ENCODE measurements at places on chromosomes 3 and 15.
A peak's percentile ranks its signal among the peaks of the same experiment; 100 is the strongest.

DNA sequence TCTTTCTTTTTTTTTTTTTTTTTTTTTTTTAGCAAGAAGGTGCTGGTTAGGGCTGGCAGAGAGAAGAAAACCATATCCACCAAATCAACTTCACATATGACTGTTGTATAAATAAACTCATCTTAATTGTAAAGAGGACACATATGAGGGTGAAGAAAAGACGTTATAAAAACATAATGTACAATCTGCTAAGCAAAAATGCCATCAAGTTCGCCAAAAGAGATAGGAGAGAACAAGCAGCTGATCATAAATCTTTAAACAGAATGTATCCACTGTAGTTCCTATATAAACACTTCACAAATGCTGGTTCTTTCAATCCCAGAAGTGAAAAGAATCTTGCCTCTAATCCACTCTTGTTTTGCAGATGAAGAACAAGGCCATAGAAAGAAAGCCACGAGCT is 9.2 kb downstream of the FGF12 start:
- no peak for DNase-seq

DNA sequence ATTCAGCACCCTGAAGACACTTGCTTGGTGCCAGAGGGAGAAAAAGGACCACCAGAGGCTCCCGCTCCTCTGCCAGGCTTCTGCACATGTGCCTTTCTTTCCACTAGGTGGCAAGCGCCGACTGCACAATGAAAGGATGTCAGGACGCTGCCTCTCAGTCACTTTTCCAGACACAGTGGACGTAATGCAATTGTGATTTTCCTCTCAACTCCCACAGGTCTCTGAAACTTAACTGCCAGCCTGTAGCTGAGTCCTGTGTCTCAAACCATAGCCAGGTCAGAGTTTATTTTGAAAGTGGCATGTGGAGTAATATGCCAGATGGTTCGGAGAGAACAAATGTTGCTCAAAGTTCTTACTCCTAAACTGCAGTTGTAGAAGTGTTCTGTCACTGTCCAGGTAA is 162.9 kb downstream of the ITPR1 start:
- DNase-seq, result no peak

DNA sequence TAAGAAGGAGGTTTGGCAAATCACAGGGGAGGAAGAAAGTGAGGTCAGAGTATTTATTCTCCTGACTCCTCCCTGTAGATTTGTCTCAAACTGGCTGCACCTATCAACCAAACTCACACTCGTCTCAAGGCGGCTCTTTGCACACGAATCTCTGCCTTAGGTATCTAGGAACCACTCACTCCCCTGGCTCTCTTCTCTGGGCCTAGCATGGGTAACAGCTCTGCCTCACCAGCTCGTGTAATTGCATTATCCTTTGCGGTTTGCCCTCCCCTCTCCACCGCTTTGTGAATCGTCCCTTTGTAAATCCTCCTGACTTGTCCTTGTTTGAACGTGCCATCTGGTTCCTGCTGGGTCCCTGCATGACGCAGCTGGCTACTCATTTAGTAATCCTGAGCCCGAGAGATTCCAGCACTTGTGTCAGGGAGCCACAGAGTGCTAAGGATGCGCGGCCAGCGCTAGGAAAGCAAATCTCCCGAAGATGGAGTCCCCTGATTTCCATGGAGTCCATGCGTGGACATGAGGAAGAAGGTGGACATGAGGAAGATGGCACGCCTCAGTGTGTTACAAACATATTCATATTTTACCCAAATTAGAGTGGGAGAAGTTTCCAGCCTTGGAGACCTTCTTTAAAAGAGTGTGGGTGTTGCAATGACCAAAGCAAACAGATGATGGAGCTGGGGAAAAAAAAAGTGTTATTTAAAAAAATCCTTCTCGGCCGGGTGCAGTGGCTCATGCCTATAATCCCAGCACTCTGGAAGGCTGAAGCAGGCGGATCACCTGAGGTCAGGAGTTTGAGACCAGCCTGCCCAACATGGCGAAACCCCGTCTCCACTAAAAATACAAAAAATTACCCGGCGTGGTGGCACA is 26.7 kb downstream of the NRROS start:
- no peak for DNase-seq

- no peak for DNase-seq
Measured at GRCh38 chr3:106822204-106822603, 555.0 kb upstream of the CCDC54 start.

- DNase-seq, result no peak
Measured at GRCh38 chr3:41819236-41819635, 142.7 kb downstream of the ULK4 start.

DNA sequence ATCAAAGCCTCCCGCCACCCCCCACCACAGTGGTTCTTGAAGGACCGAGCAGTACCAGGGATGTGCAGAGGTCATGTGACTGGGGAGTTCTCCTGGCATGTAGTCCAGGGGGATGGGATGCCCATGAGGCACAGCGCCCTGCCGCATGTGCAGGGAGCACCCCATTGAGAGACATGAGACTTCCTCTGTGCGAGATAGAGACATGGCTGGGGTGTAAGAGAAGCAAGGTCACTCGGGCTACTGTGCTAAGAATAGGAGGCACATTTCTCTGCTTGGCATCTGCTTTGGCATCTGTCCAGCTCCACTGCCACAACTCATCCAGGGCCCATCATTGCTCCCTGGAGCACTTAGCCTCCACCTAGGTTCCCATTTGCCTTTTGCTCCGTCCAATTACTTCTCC is 2.4 kb upstream of the CYP1A1 start:
- no peak for DNase-seq

DNA sequence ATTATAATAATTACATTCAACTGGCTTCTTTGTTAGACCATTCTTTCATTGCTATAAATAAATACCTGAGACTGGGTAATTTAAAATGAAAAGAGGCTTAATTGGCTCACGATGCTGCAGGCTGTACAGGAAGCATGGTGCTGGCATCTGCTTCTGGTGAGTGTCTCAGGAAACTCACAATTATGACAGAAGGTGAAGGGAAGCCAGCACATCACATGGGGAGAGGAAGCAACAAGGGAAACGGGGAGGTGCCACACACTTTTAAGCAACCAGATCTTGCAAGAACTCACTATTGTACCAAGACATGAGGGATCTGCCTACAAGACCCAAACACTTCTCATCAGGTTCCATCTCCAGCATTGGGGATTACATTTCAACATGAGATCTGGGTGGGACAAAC is 413.1 kb upstream of the ARRDC4 start:
- no peak for DNase-seq

DNA sequence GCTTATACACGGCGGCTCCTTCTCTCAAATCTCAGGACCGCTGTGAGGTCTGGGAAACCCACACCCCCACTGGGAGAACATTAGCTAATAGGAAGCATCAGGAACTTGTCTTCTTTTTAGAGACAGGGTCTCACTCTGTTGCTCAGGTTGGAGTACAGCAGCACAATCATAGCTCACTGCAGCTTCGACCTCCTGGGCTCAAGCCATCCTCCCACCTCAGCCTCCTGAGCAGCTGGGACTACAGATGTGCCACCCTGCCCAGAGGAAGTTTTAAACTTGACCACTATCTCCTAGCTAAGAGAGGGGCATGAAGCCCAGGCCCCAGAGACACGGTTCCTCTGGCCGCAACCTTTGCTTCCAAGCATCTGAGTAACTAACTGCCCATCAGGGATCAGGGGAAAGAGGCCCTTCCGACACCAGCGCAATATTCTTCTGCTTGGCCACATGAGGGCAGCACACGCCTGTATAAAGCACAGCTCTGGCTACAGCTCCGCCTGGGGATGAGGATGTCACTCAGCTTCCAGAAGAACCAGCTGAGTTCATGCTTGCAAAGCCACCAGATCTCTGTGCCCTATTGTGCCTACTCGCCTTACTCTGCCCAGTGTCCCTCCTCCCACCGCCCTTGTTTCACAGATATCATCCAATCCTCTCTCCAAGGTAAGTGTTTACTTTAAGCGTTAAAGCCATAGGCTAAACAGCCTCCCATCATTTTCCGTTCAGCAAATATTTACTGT is 57.6 kb upstream of the SLC6A11 start:
- DNase-seq, result no peak

DNA sequence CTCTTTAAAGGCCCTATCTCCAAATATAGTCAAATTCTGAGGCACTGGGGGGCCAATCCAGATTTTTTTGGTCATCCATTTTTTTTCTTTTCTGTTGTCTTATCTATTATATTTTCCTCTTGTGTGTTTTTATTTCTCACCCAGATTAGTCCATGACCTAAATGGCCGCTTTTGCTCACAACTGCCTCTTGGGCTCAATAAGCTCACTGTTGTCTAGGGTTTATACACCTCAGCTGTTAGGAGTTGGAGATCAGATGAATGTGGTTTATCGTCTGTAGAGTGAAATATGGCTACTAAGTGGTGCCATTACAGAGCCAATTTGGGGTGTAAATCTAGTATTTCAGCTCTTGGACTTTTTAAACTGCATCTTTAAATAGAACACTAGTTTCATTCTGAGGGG is 173.3 kb downstream of the GHSR start:
- DNase-seq, result no peak

- no peak for DNase-seq
Measured at GRCh38 chr15:99954361-99955180, 221.3 kb upstream of the LYSMD4 start.

DNA sequence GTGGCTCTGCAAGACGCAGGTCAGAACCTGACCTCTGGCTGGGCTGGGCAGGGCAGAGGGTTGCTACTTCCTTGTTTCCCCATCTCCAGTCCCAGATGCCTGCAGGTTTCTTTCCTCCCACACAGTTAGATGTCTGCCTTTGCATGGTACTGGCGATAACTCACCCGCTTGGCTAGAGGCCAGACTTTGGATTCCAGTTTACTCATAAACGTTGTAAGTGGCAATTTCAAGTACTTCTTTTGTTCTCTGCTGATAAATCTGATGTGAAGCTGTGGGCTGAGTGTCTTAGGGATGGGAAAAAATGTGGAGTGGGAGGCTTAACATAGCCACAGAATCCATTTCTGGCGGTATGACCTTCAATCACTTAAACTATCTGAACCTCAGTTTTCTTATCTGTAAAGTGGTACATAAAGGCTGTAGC is 194.2 kb downstream of the EBLN2 start:
- DNase-seq, result no peak

GRCh38 chr3:38392604-38393163 is 46.1 kb downstream of the XYLB start:
- no peak for DNase-seq

GRCh38 chr3:129892857-129893580 is 492 bp downstream of the TMCC1 start:
- peak; percentile 39 for DNase-seq

- no peak for DNase-seq
Measured at GRCh38 chr3:147958754-147959153, 549.6 kb downstream of the ZIC1 start.

- DNase-seq, result peak; percentile 4
Measured at GRCh38 chr15:51621936-51622603, 501 bp downstream of the DMXL2 start.

DNA sequence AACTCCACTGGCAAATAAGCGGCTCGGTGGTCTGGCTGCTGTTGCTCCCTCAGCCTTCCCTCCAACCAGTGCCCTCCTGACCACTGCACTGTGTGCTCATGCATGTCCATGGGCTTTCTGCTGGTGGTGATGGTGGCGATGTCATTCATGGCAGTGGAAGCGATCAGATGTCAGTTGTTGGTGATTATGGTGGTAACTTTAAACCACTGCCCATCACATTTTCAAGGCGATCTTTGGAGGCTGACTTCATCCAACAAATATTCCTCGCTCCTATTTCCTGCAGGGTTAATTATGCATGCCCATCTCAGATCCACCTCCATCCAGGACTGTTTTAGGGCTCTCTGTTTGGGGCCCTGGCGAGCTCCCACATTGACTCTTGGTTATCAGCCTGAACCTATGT is 13.4 kb upstream of the HCN4 start:
- DNase-seq, result no peak

- DNase-seq, result no peak
Measured at GRCh38 chr3:110697961-110698360, 373.7 kb upstream of the NECTIN3 start.

GRCh38 chr3:87358066-87358465 is 81.7 kb upstream of the POU1F1 start:
- DNase-seq, result no peak

DNA sequence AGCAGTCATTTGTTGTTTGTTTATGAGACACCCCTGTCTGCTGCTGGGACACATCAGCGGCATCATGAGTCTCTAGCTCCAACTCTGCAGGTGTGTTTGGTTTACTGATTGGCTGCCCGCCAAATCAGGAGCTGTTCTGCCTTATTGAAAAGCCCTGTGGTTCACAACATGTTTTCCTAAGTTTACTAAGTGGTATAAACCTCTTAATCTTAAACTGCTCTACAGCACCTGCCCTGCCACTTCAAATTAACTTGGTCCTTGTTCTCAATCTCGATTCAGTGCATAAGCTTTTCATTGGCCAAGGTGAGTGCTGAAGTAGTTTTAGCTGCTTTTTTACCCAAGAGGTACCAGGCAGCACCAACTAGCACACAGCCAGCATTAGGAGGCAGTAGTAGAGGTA is 77.8 kb upstream of the WDR72 start:
- no peak for DNase-seq

DNA sequence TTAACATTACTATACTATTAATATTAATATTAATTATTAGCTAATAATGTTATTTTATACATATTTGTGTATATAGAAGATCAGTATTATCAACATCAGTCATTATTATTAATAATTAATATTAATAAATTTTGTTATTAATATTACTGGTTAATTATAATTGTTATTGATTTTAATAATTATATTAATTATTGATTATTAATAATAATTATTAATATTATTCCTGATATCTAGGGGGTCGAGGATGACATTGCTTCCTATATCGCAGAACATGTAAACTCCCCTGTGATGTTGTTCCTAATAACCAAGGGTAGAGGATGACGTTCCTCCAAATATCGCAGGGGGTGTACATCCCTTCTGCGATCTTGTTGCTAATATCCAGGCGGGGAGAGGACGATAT is 17.3 kb upstream of the BMF start:
- no peak for DNase-seq

DNA sequence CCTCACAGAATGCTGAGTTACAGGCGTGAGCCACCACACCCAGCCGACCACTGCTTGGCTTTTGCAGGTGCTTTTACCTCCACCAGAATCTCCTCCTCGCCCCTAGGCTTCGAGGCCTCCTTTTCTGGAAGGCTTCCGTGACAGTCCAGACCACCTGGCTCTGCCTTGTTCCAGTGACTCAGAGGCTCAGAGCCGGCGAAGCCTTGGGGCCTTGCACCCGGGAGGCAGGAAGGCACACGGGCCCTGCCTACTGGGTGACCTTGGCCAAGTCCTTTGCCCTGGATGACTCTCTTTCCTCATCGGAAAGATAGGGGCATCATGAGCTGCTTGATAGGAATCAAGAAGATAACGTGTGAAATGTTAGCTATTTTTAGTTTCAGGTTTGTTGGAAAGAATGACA is 31.3 kb upstream of the FURIN start:
- no peak for DNase-seq

Measured in stimulated activated CD8-positive, alpha-beta memory T cell treated with anti-CD3 and anti-CD28 coated beads, Interleukin-4, amount 100 ng/mL, for 4 hours (primary cell).